ENCODE measurements at places on chromosomes 5 and 9. TPM values are rescaled to one million over a fixed set of nuclear protein-coding genes. Genes with fewer than 3 reads are reported as not detected.

DNA sequence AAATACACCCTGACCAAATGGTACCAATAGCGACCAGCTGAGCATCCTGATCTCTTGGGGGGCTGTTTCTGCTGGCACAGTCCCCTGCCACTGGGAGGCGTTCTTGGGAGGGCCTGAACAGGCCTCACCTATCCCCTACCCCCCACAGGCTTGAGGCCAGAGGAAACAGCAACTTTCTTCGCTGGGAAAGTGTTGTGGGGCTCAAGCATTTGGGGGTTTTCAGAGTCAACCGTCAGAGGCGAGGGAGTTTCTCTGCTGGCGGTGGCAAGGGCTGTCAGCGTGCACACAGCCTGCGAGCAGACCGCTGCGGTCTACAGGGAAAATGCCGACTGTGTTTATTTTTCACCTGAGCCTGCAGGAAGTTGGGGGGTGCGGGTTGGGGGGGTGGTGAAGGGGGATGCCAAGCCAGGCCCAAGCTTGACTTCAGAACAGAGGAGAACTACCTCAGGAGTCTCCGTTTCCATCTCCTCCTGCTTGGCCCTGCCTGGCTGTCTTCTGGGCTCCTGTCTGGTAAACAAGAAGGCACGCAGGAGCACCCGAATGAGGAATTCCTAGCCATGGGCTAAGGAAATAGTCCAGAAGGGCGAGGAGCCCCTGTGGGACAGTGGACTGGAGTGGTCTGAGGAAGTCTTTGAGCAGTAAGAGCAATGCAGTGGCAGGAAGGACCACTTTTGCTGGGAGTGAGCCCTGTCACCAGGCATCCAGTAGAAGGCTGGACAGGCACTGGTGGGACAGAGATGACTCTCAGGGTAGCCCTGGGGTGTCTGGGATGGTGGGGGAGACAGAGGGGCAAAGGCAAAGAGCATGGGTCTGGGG lies 18.1 kb downstream of the TCF7 start:
- no peak for DNase-seq

GRCh38 chr9:34541540-34541939 lies 18.8 kb upstream of the ENHO start:
- no peak for DNase-seq

DNA sequence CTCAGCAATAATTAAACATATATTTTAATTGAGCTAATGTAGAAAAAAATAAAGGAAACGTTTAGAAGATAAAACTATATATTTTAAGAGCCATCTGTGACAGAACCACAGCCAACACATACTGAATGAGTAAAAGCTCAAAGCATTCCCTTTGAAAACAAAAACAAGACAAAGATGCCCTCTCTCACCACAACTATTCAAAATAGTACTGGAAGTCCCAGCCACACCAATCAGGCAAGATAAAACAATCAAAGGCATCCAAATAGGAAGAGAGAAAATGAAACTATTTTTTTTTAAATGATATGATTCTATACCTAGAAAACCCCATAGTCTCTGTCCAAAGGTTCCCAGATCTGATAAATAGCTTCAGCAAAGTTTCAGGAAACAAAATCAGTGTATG lies 262.0 kb downstream of the HTR1A start:
- DNase-seq = no peak

- no peak for DNase-seq
These were observed 64.9 kb downstream of the KDM4C start for GRCh38 chr9:6822696-6823095.

MLANA gene
- not detected for total RNA-seq

Measured in activated naive CD4-positive, alpha-beta T cell treated with anti-CD3 and anti-CD28 coated beads, Interleukin-2, amount 50 U/mL, for 72 hours (primary cell).